Cardiac muscle cell (in vitro differentiated cells and primary cell): ENCODE measurements at places on chromosomes 1 and 21.
A peak's percentile ranks its signal among the peaks of the same experiment; 100 is the strongest.

DNA sequence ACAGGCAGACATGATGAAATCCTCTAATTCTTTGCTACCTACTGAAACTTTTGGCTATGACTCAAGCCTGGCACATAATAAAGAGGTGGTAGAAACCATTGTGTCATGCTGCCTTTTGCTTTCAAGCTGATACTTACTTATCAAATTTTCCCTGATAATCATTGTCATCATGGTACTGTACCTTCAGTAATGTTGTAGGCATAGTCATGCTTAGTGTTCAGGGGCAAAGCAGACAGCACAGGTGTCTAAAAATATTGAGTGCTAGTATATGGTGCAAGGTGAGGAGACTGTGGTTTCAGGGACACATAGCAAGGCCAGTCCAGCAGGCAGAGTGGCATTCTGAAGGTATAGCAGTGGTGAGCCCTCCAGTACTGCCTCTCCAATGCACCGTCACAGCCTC, 226.9 kb upstream of the DEPDC1 start:
- no peak for DNase-seq

DNA sequence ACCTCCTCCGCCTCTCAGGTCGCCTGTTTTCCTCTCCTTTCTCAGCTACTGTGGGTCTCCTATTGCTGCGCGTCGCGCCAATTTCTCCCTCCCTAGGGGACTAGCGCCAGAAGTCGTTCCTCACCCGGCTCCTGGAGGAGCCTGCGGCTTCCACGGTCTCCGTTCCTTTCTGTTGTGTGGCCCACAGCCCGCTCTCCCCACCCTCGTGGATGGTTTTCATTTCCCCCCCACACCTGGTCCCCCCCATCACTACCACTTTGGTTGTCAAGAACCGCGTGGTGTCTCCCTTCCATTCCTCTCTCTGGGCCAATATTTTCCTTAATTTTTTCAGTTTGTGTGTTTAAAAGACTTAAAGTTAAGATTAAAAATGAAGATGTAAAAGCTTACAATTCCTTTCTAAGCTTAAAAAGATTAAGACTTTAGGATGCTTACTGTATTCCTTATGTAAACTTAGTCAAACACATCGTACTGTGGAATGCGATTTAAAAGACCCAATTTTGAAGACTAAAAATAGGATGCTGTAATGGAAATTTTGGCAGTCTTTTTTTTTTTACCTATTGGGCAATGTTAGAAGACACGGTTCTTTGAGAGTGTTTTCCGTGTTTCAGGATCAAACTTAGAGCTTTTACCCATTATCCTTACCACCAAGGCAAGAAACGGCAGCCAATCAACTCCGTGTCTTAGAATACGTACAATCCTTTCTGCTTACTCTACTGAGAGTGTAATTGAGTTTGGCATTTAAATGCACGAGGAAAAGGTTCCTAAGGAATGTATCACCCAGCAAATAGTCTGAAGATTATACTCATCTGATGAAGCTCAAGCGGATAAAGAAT, 773 bp downstream of the CNST start:
- DNase-seq, result peak; percentile 81

- no peak for DNase-seq
Observed at GRCh38 chr1:71304125-71304524, 223.3 kb upstream of the ZRANB2 start.

GRCh38 chr1:186474208-186474607, 13.3 kb upstream of the PDC start:
- DNase-seq, result peak; percentile 70

GRCh38 chr1:156767101-156767878, at the start of gene PRCC:
Gene PRCC (plus strand): TSS chr1:156767535. CDS start chr1:156767772, 237 bp downstream.
- peak; percentile 99 for DNase-seq

DNA sequence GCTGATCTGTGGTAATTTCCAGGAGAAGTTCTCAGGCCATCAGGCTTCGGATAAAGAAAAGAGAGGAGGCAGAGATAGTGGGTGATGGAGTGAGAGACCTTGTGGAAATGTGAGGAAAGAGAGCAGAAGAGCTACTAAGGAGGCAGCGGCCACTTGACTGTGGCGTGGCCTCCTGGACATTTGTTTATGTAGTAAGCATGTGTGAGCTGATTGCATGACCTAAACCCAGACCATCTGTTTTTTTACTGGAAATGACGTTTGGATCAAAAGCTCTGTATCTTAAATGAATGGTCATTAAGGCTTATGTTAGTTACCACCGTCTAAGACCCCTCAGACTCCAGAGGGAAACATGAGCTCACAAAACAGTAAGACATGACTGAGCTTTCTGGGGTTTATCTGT, 13.6 kb downstream of the ATP1B1 start:
- no peak for DNase-seq

GRCh38 chr1:16924216-16924918, 2.6 kb downstream of the CROCC start:
- DNase-seq, result no peak

- no peak for DNase-seq
Observed at GRCh38 chr1:6084781-6085495, 39.2 kb downstream of the KCNAB2 start.

DNA sequence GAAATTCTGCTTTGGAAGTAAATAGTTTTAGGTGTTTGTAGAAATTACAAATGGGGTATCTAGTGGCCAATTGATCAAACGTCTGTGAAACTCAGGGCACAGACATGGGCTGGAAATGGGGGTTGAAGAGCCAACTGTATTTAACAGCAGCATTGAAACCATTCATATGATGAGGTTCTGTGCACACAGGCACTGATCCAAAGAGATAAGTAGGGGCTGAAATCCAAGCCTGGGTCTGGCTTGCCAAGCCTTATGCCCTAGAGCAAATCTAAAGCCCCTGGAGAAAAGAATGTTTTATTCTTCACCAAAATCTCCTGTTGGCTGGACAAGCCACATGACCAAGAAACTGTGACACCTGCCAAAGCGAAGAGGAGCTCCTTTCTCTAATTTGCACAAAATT, 67.6 kb upstream of the ST6GALNAC5 start:
- DNase-seq, result no peak

- DNase-seq, result no peak
Observed at GRCh38 chr1:15895233-15895632, 47.7 kb downstream of the SPEN start.
